Activated T-helper 2 cell treated with anti-CD3 and anti-CD28 coated beads, Interferon-gamma antibody, Interleukin-2, Interleukin-4, amounts not matched to agents 10 μg/mL and 5 μg/mL and 100 μg/mL, durations not matched to agents 14 hours and 24 hours and 36 hours (primary cell): ENCODE measurements at places on chromosomes 6 and 20.

DNA sequence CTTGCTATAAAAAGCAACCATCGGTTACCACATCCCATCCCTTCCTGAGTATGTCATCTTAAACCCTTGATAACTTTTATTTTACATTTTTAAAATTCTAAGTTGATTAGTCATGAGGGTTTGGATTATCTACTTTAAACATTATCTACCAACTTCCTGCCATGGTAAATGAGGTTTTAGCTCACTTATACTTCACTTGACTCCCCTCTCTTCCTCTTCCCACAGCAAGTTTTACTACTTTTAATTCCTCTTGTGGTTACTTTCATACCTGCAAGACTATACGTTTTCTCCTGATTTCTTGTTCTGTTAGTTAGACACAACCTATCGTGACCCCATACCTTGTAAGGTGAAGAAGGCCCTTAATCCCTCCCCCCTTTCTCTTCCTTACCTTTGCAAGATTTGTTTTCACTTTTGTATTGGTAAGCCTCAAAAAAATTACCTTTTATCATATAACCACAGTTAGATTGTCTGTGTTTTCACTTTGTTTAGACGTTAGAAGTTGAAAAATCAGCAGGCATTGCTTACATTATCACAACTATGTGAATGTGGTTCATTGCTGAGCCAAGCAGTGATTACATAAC lies 60.1 kb upstream of the OGFRL1 start:
- H3K36me3 ChIP-seq: no peaks in the 10 kb centered on the region
- peaks cover 3% of the 10 kb centered on the region for H3K27me3 ChIP-seq
- H3K4me3 ChIP-seq: no peak overlapping the region
- peaks cover 8% of the 10 kb centered on the region for H3K4me1 ChIP-seq
- DNase-seq: no peak

GRCh38 chr6:154350293-154350692 lies 6.3 kb downstream of the IPCEF1 start:
- H3K4me1 ChIP-seq: peaks cover 22% of the 10 kb centered on the region
- no peak overlapping the region for H3K27ac ChIP-seq
- H3K4me3 ChIP-seq: no peak overlapping the region
- no peaks in the 10 kb centered on the region for H3K36me3 ChIP-seq
- H3K27me3 ChIP-seq: peaks cover 36% of the 10 kb centered on the region
- no peak for DNase-seq

DNA sequence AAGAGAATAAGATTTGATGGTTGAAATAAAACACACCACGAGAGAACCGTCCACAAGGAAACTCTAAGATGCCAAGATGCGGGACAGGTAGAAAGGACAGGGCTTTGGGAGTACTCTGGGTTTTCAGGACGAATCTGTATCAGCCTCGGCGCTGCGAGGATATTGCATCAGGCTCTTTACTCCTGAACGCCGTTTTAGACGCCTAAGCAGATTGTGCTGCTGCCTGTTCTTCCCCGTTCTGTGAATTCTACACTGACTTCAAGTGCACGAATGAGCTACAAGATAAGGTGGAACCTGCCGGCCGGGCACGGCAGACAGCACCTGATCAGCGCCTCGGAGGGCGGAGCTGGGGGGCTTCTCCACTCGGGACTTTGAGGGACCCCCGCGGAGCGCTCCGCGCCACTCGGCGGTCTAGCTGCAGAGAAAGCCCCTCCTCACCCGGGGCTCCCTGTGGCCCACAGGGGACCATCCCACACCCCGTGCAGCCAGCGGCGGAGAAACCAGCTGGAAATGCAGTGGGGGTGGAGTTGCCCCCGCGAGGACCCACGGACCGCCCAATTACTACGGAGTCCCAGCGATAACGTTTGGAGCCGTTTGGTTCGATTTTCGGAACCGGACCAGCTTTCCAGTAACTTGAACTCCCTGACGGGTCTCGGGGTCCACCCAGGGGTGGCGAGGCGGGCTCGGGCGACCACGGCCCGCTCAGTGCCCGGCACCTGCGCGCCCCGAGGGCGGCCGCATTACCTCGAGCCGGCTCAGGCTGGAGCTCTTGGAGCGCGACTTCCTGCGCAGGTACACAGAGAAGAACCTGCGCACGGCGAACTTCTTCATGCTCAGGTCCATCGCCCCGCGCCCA lies 646 bp downstream of the RPS6KA2 start:
- H3K36me3 ChIP-seq: no peaks in the 10 kb centered on the region
- peak; percentile 14 for DNase-seq
- H3K27me3 ChIP-seq: peaks cover 57% of the 10 kb centered on the region
- no peak overlapping the region for H3K27ac ChIP-seq
- H3K4me1 ChIP-seq: peaks cover 23% of the 10 kb centered on the region
- H3K4me3 ChIP-seq: peak overlapping the region; percentile 78

GRCh38 chr20:24701668-24702067 lies 232.2 kb downstream of the SYNDIG1 start:
- no peak overlapping the region for H3K4me3 ChIP-seq
- H3K27ac ChIP-seq: no peak overlapping the region
- H3K4me1 ChIP-seq: no peaks in the 10 kb centered on the region
- H3K36me3 ChIP-seq: no peaks in the 10 kb centered on the region
- no peaks in the 10 kb centered on the region for H3K27me3 ChIP-seq

GRCh38 chr6:129302671-129303070 lies 407.3 kb downstream of the ARHGAP18 start:
- peaks cover 4% of the 10 kb centered on the region for H3K27me3 ChIP-seq
- H3K4me3 ChIP-seq: no peak overlapping the region
- no peaks in the 10 kb centered on the region for H3K36me3 ChIP-seq
- H3K27ac ChIP-seq: no peak overlapping the region
- no peak for DNase-seq
- H3K4me1 ChIP-seq: no peaks in the 10 kb centered on the region

GRCh38 chr20:45156713-45157112 lies 18.0 kb upstream of the PI3 start:
- H3K27me3 ChIP-seq: peaks cover 25% of the 10 kb centered on the region
- H3K27ac ChIP-seq: no peak overlapping the region
- no peak for DNase-seq
- H3K36me3 ChIP-seq: no peaks in the 10 kb centered on the region
- H3K4me1 ChIP-seq: no peaks in the 10 kb centered on the region

- H3K4me3 ChIP-seq: no peak overlapping the region
- no peaks in the 10 kb centered on the region for H3K27me3 ChIP-seq
- H3K4me1 ChIP-seq: peaks cover 39% of the 10 kb centered on the region
- DNase-seq: no peak
- no peak overlapping the region for H3K27ac ChIP-seq
Measured at GRCh38 chr6:155311086-155311485, 3.2 kb downstream of the TFB1M start.
